Effector memory CD8-positive, alpha-beta T cell (primary cell): ENCODE measurements at places on chromosomes 13 and 19.

DNA sequence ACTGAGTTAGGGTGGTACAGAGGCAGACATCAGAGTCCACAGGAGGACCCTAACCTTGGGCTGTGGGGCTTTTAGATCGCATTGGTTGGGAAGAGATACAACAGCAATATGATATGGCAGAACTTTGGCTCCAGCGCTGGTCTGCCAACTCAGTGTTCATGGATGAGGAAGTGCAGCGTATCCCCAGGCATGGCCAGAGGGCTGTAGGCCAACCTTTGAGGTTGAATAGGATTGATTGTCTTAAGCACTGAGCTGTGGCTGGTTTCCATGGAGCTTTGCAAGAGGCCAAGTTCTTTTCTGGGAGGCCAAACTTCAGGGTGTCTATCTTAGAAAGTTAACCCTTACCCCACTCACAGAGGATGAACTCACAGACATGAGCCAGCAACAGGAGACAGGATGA lies 144.1 kb upstream of the TMTC4 start:
- no peaks in the 10 kb centered on the region for H3K4me1 ChIP-seq
- H3K4me3 ChIP-seq: no peak overlapping the region
- DNase-seq: no peak
- H3K27me3 ChIP-seq: peaks cover 67% of the 10 kb centered on the region
- no peaks in the 10 kb centered on the region for H3K36me3 ChIP-seq

DNA sequence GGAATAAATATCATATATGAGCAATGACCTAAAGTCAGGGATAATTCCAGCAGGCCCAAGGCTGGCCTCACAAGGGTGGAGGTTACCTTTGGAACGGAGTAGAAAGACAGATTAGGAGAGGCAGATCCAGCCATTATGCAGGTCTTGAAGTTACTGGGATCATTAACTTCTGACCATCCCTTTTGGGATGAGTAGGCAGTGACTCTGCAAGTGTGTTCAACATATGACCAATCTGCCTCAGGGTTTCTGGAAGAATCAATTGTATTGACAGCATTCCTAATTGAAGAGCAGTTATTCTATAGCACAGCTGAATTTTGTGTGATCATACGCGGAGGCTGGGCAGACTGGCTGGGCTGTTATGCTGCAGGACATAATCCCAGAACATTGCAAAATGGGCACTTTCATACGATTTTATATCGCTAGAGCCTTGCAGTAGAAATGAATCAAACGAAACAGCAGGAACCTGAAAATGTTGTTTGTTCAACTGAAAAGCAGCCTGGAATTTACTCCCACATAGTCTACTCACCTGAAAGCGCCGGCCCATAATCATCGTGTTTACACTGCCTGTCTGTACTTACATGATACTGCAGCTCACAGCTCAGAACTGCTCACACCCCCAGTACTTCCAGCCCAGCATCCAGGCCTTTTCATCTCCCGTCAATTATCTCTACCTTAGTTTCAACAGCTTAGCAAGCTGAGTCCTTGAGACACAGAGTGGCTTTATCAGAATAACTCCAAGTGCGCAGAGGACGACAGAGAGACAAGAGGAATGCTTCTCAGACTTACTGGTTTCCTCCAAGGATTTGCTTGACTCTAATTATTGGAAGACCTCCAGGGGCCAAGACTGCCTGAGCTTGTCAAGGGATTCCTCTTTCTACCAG lies 556.1 kb downstream of the EFNB2 start:
- no peak overlapping the region for H3K4me3 ChIP-seq
- H3K36me3 ChIP-seq: no peaks in the 10 kb centered on the region
- H3K27me3 ChIP-seq: no peaks in the 10 kb centered on the region

DNA sequence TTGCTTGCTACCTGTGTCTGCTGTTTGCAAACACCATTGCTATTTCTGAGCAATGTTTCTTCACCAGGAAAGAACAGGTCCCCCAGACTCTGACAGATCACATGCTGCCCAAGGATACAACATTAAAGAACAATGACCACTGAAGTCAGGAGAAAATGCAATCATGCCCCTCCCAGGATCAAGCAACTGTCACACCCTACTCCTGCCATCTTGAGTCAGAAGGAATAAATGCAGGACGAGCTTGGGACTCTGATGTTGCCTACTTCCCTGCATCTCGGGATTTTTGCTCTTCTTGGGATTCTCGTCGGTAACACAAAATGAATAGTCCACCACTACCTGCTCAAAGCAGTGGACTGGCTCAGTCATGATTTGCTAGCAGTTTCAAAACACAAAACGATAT lies 490.6 kb downstream of the COG6 start:
- H3K27ac ChIP-seq: peak overlapping the region; percentile 64
- H3K4me3 ChIP-seq: no peak overlapping the region
- no peaks in the 10 kb centered on the region for H3K36me3 ChIP-seq
- peaks cover 22% of the 10 kb centered on the region for H3K4me1 ChIP-seq
- DNase-seq: no peak
- no peaks in the 10 kb centered on the region for H3K27me3 ChIP-seq

- H3K36me3 ChIP-seq: no peaks in the 10 kb centered on the region
- no peak for DNase-seq
- no peaks in the 10 kb centered on the region for H3K27me3 ChIP-seq
- H3K27ac ChIP-seq: no peak overlapping the region
- no peaks in the 10 kb centered on the region for H3K4me1 ChIP-seq
Observed at GRCh38 chr19:28126135-28126898, 1086.6 kb downstream of the UQCRFS1 start.

DNA sequence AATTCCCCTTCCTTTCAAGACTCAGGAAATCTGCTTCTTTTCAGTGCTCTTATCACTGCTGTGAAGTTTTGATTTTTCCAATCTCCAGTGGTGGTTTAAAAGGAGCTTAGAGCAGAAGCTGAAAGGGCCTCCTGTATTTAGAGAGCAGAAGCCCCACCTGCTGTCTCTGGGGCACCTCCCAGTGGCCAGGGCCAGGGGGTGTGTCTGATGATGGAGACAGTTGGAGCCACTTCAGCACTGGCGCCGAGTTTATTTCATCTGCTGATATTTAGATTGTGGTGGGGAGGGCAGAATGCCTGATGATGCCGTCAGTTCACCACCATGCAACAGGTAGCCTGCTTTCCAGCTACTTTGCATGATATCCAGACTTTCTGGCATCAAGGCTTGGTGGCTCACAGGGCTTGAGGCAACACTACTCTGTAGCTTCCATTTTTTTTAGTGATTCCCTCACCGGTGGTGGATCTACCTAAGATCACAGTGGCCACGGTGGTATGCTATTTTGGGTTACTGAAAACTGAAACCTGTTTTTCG lies 371.9 kb downstream of the KCNRG start:
- no peaks in the 10 kb centered on the region for H3K27me3 ChIP-seq
- H3K36me3 ChIP-seq: peaks cover 3% of the 10 kb centered on the region
- H3K4me1 ChIP-seq: peaks cover 19% of the 10 kb centered on the region
- DNase-seq: peak; percentile 19
- no peak overlapping the region for H3K4me3 ChIP-seq

- no peak for DNase-seq
- no peaks in the 10 kb centered on the region for H3K36me3 ChIP-seq
- H3K4me1 ChIP-seq: no peaks in the 10 kb centered on the region
- no peak overlapping the region for H3K4me3 ChIP-seq
Observed at GRCh38 chr13:80048030-80048429, 292.9 kb downstream of the SPRY2 start.

GRCh38 chr13:21420706-21421105 lies 38.4 kb downstream of the ZDHHC20 start:
- H3K27me3 ChIP-seq: no peaks in the 10 kb centered on the region
- no peak for DNase-seq
- H3K4me1 ChIP-seq: peaks cover 8% of the 10 kb centered on the region
- peaks cover 34% of the 10 kb centered on the region for H3K36me3 ChIP-seq

- no peaks in the 10 kb centered on the region for H3K27me3 ChIP-seq
- DNase-seq: peak; percentile 43
- peak overlapping the region; percentile 96 for H3K27ac ChIP-seq
- H3K4me1 ChIP-seq: peaks cover 16% of the 10 kb centered on the region
- H3K4me3 ChIP-seq: peak overlapping the region; percentile 63
Observed at GRCh38 chr19:18271433-18271841, 2.8 kb downstream of the IQCN start.

DNA sequence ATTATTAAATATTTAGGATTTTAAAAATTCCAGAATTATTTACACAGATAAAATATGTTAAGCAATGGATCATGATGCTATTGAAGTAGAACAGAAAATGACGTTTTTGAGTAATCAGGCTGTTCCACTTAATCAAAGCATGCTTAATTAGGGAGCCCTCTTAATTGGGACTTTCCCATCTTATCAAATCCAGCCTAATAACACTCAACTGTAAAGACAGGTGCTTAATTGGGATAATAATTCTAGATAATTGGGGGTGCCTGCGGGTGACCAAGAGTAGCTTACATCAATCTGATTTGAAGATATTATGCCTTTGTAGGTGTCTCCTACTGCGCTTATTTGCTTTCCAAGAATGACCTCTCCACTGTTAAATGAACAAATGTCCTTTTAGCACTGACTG lies 742.2 kb upstream of the SLITRK6 start:
- H3K27ac ChIP-seq: no peak overlapping the region
- H3K4me3 ChIP-seq: no peak overlapping the region
- DNase-seq: no peak
- H3K4me1 ChIP-seq: no peaks in the 10 kb centered on the region
- H3K36me3 ChIP-seq: no peaks in the 10 kb centered on the region
- no peaks in the 10 kb centered on the region for H3K27me3 ChIP-seq

DNA sequence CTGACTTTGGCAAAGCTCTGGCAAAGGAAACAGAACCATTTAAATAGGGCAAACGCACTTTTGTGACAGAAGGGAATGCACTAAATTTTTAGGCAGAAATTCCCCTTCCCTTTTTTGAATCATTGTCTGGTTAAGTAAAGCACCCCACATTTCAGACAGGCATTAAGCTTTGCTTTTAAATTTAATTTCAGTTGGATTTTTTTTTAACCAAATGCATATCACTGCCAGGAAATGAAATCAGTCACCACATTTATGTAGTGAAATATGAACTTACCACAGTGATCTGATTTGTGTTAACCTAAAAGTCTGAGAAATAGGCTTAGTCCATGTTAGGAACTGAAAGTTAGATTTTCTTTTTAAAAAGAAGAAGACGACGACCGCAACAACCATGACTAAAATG lies 10.8 kb downstream of the GPR183 start:
- no peaks in the 10 kb centered on the region for H3K27me3 ChIP-seq
- peaks cover 75% of the 10 kb centered on the region for H3K4me1 ChIP-seq
- peak overlapping the region; percentile 97 for H3K27ac ChIP-seq
- H3K4me3 ChIP-seq: peak overlapping the region; percentile 66
